ENCODE measurements at places on chromosomes 5 and 9. TPM values are rescaled to one million over a fixed set of nuclear protein-coding genes. Genes with fewer than 3 reads are reported as not detected.

- H3K36me3 ChIP-seq: no peaks in the 10 kb centered on the region
- no peak overlapping the region for H3K27ac ChIP-seq
- no peak for DNase-seq
- H3K4me3 ChIP-seq: no peak overlapping the region
- peaks cover 37% of the 10 kb centered on the region for H3K27me3 ChIP-seq
These were observed 6.9 kb downstream of the CXCL14 start for GRCh38 chr5:135571902-135572301.

DNA sequence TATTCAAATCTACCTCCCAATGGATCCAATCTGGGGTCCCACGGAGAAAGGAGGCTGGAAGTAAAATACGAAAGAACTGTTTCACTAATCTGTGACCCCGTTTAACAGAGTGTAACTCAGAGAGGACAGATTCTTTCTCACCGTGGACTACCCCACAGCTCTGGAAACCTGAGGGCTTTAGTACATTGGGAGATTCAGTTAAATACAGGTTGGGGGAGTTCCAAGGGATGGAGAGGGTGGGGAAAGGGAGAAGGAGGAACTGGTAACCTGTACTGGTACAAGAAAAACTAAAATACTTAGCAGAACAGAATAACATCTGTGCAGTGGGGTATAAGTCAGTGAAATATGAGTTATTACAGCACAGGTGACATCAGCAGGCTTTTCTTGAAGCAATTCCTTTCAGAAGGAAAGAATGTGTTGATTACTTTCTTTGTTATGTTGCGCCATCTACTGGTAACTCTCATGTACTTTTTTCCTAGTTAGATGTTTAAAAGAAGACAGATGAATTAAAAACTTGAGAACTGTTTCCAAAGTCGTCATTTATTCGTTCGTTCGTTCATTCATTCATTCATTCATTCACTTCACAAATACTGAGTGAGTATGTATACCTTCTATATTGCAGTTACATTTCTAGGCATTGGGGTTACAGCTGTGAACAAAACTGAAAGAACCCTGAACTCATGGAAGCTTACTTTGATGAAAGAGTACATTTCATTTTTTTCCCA lies 30.0 kb upstream of the STOM start:
- no peak overlapping the region for H3K4me3 ChIP-seq
- peaks cover 2% of the 10 kb centered on the region for H3K4me1 ChIP-seq
- DNase-seq: peak; percentile 84
- H3K27me3 ChIP-seq: no peaks in the 10 kb centered on the region
- no peak overlapping the region for H3K27ac ChIP-seq
- H3K36me3 ChIP-seq: no peaks in the 10 kb centered on the region

- H3K36me3 ChIP-seq: peaks cover 39% of the 10 kb centered on the region
- DNase-seq: no peak
- no peaks in the 10 kb centered on the region for H3K4me1 ChIP-seq
- no peak overlapping the region for H3K27ac ChIP-seq
- H3K27me3 ChIP-seq: no peaks in the 10 kb centered on the region
These were observed 11.8 kb upstream of the LHX3 start for GRCh38 chr9:136216541-136217244.

DNA sequence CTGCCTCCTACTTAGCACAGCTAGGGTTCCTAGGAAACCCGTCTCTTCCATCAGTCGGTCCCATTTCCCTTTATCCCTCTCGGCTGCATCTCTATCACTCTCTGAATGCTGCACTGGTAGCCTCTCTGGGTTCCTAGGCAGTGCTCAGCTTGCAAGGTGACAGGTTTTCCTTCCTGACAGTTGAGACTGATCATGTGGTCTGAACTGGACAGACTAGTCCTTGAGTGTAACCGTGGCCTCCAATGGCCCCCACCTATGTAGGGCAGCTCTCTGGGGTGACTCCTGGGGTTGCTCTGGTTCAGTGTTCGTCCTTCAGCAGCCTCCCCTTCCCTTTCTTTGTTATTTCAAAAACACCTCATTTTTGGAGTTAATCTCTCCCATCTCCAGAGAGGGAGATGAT lies 3.8 kb downstream of the TMEM8B start:
- peaks cover 21% of the 10 kb centered on the region for H3K27me3 ChIP-seq
- no peak overlapping the region for H3K27ac ChIP-seq
- H3K4me1 ChIP-seq: peaks cover 39% of the 10 kb centered on the region
- peaks cover 16% of the 10 kb centered on the region for H3K36me3 ChIP-seq

Gene RORB
- 0.09 TPM for total RNA-seq

Gene RETREG1
- total RNA-seq: 67.3 TPM

Gene GPX3
- 41.5 TPM for total RNA-seq

Data from muscle of leg (tissue), 16 donors.